HS-27A (cell line): ENCODE measurements at places on chromosomes 4 and X.

- no peak for DNase-seq
Measured at GRCh38 chr4:186831574-186831973, 107.9 kb upstream of the FAT1 start.

- no peak for DNase-seq
Measured at GRCh38 chr4:41006141-41006540, 208.2 kb downstream of the APBB2 start.

DNA sequence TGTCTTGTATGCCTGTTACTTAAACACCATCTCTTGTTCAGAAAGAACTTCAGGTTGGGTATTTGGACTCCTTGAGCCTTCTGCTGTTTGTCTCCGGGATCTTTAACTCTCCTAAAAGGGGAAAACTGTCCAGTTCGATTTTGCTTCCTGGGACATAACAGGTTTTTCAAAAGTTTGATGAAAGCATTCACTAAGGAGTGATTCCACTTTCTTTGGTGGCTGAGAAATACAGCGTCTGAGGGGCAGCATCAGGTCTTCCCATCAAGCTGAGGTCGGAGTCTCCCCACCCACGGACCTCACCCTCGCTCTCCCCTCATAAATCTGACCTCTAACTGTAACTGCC lies 1.4 kb downstream of the AFAP1 start:
- DNase-seq: no peak

DNA sequence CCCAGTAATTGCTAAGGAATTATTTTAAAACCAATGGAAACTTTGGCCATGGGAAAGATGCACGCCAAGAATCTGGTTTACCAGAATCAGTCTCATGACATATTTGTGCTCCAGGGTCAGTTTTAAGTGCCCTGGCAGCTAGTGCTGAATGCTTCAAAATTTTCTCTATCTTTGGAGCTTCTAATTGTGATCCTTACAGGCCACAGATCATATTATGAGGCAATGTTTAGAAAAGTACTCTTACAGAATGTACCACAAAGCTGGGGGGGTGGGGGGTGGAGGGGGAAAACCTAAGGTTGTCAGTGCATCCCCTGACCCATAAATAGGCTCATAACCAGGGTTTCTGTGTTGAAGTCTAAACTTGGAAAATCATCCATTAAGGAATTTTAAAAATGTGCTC lies 514.5 kb downstream of the INPP4B start:
- DNase-seq: no peak

- DNase-seq: no peak
Measured at GRCh38 chrX:132001127-132001526, 22.0 kb upstream of the STK26 start.

GRCh38 chr4:2666722-2667247 lies 89.4 kb downstream of the TNIP2 start:
- no peak for DNase-seq

DNA sequence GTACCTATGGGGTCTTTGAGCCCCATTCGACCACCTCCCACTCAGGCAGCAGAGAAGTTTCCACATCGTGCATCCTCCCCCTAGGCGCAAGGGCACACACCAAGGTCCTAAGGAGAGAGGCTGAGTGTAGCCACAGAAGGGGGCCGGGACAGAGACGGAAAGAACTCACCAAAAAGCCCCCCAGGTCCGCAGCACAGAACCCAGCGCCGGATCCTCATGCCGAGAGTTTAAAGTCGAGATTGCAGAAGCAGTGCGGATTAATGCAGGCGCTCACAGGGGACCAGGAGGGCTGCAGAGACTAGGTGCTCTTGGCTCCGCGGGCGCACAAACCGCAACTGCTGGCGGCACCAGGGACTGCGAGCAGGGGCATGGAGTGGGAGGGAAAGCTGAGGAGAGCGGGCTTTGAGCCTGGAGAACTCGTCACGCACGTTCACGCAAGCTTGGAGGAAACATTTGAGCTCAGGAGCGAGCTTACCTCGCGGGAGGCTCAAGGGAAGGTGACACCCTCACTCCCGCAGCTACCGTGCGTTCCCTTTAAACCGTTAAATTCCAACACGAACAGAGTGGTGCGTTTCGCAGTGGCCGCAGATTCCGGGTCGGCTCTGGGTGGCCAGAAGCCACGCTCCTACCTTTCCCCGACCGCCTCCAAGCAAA lies 8.5 kb downstream of the NKX3-2 start:
- DNase-seq: no peak

GRCh38 chr4:108774809-108775530 lies 12.1 kb upstream of the ETNPPL start:
- DNase-seq: no peak

DNA sequence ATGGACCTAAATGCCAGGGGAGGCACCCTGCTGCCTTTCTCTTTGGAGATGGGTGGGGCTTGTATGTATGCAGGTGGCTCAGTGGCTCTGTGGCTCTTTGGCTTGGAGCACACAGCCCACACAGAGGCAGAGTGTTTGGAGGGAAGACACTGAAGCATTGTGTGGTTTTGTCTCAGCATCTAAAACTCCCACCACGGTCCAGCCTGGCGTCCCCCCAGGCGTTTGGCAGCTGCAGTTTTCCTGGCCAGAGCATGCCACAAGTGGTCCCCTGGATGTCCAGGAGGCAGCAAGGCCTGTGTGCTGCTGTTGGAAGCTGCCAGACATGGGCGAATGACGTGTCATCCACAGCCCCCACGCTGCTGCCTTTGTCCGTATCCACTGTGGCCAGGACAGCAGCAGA lies 32.2 kb upstream of the PSAPL1 start:
- no peak for DNase-seq

DNA sequence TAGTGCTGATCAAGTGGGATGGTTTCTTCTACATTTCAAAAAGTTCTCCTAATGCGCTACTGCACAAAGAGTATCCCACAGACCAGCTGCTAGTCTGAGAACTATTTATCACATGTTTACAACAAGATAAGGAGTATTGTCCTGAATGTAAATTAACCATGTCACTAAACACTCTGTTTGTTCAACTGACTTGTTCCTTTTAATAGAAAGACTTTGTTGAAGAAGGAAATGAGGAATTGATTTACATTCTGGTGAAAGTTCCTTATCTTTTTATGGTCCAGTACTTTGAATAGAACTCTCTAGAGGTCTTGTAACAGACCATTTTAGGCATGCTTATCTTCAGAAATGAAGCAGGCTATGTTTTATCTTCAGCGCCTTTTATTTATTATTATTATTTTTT lies 67.3 kb upstream of the IL13RA1 start:
- no peak for DNase-seq

GRCh38 chr4:53861856-53862610 lies 202.4 kb downstream of the CHIC2 start:
- no peak for DNase-seq

DNA sequence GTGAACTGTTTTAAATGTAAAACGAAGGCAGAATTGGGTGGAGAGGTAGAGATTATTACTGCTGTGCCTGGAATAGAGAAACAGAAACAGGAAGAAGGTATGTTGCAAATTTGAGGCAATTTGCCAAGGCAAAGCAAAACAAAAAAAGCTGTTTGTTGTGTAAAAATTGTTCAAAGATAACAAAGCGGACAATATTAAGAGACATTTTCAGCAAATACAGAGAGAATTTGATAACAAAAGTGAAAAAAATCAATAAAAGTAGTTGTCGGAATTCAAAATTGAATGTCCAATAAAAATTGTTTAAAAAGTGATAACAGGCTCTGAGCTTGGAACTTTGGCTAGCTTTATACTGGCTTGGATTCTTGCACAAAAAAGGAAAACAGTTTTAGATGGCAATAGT lies 14.4 kb upstream of the SMS start:
- no peak for DNase-seq

DNA sequence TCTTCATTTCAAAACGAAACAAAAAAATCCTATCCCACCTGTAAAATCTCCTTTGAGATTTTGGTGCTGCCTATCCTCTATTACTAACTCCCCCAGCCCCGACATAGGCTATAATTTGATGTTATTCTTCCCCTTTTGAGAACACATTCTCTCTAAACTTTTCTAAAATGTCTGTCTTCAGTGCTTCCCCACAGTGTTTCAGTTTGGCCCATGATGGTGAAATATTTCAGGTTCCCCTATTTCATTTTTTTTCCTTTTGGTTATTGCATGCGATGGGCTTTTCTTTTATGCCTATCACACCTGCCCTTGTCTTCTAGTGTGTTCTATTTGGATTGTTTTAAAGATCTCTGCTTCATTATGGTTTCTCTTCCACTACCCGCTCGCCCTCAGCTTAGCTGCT lies 14.7 kb downstream of the BCORL1 start:
- no peak for DNase-seq

- no peak for DNase-seq
Measured at GRCh38 chr4:184804621-184805020, 21.1 kb downstream of the ACSL1 start.

GRCh38 chr4:125951261-125951887 lies 636.6 kb downstream of the FAT4 start:
- DNase-seq: no peak

GRCh38 chr4:7343081-7343655 lies 91.6 kb downstream of the PSAPL1 start:
- DNase-seq: no peak

DNA sequence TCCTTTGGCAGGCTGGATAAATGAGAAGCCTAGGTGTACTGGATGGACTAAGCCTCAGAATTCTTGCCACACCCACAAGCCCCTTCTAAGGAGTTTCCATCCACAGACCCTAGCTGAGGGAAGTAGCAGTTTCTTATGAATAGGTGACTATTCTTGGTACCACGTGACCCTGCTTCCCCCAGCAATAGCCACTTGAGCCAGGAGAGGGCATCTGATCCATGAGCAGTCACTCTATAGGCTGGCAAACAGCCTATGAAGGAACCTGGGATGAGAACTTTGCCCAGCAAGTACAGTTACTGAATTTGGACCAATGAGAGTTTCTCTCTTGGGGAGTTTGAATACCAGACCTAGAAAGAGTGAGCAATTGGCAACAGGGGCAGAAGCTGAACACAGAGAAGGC lies 84.0 kb downstream of the RTL9 start:
- no peak for DNase-seq

GRCh38 chrX:149531599-149531998 lies 9.2 kb upstream of the EOLA1 start:
- DNase-seq: no peak

DNA sequence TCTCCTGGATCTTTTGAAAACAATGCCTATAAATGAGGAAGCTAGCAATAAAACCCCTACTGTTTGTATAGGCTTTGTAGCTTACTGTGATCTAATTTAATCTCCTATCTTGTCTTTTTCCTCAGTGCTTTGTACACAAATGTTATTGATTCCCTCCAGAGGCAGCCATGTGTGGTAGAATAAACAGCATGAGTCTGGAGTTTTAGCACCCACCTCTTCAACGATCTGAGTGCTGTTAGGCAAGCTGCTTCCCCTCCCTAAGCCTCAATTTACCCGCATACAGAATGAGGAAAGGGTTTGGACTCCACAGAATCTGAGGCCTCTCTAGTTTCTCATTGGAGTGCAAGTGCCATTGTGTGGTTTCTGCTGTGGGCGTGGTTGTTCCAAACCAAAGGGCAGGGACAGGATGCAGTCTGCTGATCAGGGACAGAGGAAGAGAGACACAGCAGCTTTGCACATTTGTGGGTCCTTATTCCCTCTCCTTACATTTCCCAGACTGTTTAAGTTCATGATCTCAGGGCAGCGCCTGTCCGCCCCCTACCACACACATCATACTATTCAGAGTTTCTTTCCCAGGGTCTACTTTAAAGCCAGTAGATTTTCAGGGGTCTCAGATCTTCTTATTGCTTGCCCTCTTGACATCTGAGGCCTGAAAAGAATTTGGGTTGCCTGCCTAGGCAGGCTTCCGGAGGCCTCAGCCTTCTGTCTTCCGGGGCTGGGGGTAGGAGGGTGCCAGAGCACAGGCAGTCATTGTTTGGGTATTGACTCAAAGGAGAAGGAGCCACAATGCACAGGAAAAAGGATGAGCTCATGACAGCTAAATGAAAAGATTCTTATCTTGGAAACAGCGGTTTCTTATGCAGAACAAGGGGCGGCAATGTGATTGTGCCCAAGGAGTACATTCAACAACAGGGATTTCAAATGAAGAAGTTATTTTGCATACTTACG lies 114.9 kb upstream of the TEX13D start:
- DNase-seq: no peak

DNA sequence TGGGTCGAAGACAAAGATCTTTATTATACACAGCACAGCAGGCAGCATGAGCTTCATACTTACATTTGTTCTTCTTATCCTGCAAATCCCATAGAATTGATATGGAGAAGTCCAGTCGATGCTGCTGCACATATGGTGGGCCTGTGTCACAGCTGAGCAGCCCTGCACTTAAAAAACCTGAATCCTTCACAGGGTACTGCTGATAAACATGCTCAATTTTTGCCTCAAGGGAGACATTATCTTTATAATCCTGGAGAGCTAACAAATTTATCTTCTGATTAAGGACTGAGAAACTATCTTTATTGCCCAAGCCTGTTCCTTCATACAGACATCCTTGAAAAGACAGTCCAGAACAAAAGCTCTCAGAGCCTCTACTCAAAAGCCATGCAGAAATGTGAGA lies 434.4 kb upstream of the FAM47C start:
- no peak for DNase-seq

GRCh38 chr4:107094976-107095375 lies 58.9 kb upstream of the DKK2 start:
- no peak for DNase-seq

- no peak for DNase-seq
Measured at GRCh38 chr4:120440730-120441129, 374.1 kb upstream of the MAD2L1 start.

GRCh38 chr4:113435893-113436292 lies 325.6 kb downstream of the CAMK2D start:
- DNase-seq: peak; percentile 79

GRCh38 chr4:136088211-136088867 lies 1444.0 kb downstream of the PCDH18 start:
- DNase-seq: no peak

GRCh38 chrX:30568136-30568535 lies 9.4 kb downstream of the TASL start:
- no peak for DNase-seq

GRCh38 chr4:159010563-159011260 lies 92.2 kb upstream of the RAPGEF2 start:
- no peak for DNase-seq

- DNase-seq: no peak
Measured at GRCh38 chrX:143873343-143873742, 10.5 kb upstream of the UBE2NL start.

- DNase-seq: no peak
Measured at GRCh38 chr4:168588916-168589531, 92.2 kb downstream of the PALLD start.

GRCh38 chrX:42616981-42617380 lies 161.0 kb downstream of the PPP1R2C start:
- no peak for DNase-seq

GRCh38 chr4:15233264-15233597 lies 194.6 kb upstream of the C1QTNF7 start:
- DNase-seq: no peak

DNA sequence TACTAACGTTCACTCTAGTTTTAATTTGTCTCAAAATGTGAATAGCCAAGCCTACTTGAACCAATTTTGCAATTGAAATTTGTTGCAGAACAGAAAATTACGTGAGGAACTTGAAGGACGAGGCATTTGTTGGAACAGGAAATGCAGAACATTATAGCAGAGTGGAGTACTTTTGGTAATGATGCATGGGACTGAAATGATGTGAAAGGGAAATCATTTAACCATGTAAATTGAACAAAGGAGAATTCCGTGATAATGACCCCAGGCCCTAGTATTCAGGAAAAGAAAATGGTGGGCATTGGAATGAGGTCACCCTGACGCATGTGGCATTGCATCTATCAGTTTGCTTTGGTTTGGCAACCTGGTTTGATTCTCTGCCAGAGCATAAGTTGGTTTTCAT lies 44.9 kb upstream of the BEND4 start:
- no peak for DNase-seq

GRCh38 chr4:108060164-108060563 lies 70.5 kb downstream of the HADH start:
- no peak for DNase-seq
